ENCODE measurements at places on chromosomes 16 and 17. TPM values are rescaled to one million over a fixed set of nuclear protein-coding genes. Genes with fewer than 3 reads are reported as not detected.

GRCh38 chr16:55622930-55623561 is 32.7 kb upstream of the SLC6A2 start:
- DNase-seq: no peak

DNA sequence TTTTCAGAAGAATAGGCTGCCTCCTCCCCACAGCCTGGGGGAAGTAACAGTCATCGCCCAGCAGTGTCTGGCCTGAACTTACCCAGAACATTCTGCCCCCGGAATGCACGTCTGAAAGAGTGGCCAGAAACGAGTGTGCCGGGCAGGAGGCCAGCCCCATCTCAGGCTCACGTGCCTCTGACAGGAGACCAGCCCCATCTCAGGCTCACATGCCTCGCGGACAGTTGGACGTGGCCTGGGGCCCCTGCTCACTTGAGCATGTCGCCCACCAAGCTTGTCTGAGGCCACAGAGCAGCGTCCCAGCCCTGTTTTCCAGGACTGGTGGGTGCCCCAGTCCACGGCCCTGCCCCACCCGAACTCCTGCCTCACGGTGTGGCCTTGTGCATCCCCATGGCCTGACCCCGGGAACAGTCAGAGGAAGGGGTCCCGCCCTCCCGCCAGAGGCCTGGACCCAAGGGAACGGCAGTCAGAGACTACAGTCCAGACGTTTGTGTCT is 16.3 kb upstream of the CDH15 start:
- DNase-seq: no peak

Gene VTN
- 0.20 TPM for total RNA-seq

DNA sequence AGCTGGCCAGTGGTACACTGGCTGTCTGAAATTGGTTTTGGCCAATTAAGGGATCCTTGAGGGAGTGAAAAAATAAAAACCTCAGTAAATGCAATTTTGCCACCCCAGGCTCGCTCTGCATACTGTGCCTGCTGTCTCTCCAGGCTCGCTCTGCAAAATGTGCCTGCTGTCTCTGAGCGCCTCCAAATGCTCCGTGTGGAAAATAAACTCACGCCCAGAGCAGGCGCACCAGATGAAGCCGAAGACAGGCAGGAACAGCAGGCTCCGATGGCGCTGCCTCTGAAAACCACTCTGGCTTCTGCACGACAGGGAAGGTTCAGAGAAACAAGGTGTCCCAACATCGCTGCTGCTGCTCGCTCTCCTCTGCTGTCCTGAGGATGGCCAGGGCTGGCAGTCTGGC is 29.1 kb downstream of the SNN start:
- DNase-seq: no peak

DNA sequence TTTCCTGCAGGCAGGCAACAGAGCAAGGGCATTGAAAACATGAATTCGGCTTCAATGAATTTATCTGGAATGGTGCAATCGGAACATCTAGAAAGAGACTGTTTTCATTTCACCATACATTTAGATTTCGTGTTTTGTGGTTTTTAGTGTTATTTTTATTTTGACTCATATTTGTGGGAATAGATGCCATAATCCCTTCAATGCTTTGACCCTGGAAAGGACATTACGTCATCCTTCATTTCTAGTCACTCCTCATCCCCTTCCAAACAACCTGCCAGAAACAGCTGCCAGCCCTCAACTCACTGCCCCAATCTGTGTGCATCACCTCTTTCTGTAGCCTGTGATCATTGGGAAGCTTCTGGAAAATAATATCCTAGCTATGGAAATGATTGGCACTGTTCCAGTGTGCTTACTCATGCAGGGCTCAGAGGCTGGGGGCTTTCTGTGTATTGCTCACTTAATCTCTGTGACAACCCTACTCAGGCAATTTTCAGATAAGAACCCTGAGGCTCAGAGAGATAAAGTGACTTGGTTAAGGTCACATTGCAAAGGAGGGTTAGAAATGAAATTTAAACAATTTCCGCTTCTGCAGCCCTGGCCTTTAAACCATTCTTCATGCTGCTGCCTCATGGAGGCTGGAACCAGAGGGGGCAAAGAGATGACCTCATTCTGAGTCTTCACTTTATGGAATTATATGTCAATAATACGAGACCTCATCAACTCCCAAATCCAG is 9.5 kb upstream of the KSR1 start:
- DNase-seq: no peak

Gene NPIPA5
- not detected for total RNA-seq

DNA sequence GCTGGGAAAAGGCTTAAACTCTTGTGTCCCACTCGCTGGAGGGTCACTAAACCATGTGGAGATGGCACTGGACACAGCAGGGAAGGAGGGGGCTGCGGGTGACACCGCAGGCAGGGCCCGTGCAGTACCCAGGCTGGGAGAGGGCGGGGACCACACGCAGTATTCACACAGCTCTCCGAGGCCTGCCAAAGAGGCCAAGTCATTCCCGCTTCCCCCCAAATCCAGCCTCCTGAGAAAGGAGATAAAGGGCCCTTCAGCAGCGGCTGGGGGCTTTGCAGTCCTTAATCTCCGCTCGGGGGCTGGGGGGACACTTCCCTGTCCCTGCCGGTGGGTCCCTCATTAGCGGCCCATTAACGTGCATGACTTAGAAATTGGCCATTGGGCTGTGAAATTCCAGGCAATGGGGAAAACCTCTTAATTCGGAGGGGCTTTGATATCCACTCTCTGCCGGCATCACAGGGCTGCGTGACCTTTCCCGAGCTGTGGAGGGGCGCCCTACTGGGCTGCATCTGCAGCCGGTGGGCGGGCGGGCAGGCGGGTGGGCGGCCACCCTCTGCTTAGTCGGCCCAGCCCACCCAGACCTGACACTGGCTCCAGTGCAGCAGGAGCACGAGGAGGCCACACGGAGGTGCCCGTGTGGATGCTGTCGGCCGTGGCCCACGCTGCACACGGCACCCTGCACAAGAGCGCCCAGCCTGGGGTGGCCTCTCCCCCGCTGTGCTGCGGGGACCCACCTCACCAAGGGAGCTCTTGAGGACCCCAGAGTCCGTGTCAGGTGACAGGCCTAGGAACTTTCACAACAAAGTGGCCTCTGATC is 2.6 kb upstream of the SLC38A8 start:
- no peak for DNase-seq

DNA sequence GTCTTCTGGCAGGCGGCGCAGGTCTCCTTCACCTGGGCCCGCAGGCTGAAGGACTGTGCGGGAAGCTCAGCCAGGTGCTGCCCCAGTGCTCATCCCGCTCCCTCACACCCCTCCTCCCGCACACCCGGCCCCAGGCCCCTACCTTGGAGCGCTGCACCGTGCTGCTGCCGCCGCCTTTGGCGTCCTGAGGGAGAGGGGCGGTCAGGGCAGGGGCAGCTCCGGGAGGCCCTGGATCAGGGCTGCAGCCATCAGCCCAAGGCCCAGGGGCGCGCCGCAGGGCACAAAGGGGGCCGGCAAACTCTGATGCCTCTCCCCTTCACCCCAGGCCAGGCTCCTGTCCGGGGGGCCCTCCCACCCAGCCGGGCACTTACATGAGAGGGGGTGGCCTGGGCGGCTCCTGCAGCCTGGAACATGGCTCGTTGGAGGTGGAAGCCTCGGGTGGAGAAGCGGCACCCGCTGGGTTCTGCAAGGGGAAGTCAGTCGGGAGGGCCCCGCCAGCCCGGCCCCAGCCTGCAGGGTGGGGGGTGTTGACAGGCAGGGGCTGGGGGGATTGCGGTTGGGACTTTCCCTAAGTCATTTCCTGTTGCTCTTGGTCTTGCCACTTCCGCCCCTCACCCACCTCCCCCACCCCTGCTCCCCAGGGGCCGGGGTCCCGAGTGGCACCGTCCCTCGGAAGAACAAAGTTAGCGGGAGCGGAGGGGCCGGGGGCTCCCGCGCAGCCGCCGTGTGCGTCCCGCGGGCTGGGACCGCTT is 863 bp downstream of the LIMD2 start:
- peak; percentile 25 for DNase-seq

Measured in skin of body (tissue), 3 donors.